ENCODE measurements at places on chromosomes 5 and 9.

- no peak for DNase-seq
Observed at GRCh38 chr9:97990259-97990658, 7.1 kb downstream of the ANP32B start.

DNA sequence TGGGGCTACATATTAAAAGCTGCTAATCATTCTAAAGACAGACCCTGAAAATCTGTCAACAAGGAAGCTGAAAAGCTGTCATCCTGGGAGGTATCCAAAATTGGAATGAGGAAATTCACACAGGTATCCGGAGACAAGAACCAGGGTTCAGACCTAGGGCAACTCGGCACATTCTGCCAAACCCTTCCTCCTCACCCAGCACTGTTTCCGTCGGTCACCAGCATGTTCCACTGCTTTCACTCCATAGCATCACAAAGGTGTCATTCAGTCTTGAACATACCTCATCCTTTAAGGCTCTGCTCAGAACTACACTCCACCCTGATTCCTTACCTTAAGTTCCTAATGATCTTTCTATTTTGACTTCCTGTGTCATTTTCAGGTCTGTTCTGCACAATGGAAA is 153.1 kb upstream of the RASA1 start:
- DNase-seq = no peak

DNA sequence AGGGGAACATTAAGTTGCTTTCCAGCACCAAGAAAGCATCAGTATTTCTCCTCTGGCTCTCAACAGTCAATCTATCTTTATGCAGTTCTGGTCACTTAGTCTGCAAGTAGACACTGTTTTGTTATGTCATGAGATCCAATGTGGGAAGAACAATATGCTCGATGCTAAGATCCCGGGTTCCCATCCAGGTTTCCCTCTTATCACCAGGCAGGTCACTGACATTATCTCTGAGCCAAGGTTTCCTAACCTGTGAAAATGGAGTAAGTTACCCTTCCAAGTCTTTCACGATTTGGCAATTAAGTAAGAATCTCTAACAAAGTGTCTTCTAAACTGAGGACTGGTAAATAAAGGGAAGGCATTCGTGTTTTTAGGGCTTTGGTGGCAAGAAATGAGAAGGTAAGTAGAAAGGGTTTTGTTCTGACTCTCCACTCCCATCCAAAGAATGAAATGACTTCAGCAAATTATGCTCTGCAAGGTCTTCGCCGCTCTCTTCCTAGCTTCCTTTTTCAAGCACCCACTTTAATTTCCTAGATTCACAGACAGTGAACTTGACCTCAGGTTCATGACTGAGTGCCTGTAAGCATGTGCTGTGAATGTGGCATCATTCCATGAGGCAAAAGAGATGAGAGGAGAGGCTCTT is 86.4 kb downstream of the DCP2 start:
- DNase-seq = no peak

GRCh38 chr5:177458912-177459350 is 12.3 kb downstream of the PRR7 start:
- DNase-seq = no peak

GRCh38 chr5:93071710-93072109 is 509.3 kb downstream of the NR2F1-AS1 start:
- no peak for DNase-seq

DNA sequence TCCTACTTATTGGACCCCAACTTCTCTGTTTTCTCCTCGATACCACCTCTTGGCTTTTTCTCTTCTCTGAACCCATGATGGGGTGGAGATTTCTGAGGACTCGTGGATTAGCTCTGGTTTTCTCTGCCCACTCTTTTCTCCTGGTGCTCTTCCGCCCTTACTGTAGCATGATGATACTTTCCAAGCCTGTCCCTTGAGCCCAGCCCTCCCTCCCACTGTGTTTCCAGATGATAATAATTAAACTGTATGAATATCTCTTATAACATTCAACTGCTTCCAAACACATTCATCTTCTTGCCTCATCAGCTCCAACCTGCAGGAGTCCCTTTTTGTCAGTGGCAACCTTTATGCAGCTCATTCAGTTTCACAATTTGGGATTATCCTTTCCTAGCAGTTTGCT is 494.2 kb upstream of the KLF4 start:
- no peak for DNase-seq

GRCh38 chr5:115439042-115439441 is 105.5 kb downstream of the FEM1C start:
- DNase-seq = no peak
